ENCODE measurements at places on chromosomes 4 and X.

DNA sequence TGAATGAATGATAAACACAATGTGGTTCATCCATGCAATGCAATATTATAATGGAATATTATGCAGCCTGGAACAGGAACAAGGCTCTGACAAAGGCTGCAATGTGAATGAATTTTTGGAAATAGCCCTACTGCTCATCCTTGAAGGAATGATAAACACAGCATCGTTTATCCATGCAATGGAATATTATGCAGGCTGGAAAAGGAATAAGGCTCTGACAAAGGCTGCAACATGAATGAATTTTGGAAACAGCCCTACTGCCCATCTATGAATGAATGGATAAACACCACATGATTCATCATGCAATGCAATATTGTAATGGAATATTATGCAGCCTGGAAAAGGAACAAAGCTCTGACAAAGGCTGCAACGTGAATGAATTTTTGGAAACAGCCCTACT, 159.4 kb downstream of the CRLF2 start:
- no peak for DNase-seq

GRCh38 chr4:97987019-97987648, 156.1 kb downstream of the STPG2 start:
- peak; percentile 25 for DNase-seq

DNA sequence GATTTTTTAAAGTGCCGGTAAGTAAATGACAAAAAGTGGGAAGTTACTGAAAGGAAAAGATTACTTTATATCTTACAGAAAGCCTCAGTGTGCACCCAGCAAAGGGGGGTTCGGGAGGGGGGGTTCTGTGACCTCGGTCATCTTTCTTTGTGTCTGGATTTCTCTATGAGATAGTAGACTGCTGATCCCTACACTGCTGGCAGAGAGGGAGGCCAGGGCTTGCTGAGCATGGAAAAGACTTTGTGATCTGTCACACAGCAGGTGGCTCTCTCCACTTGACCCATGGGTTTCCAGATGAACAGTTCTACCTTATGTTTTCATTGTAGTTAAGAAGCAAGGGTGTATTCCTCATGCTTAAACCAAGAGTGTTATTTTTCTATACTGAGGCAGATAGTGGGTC, 475.6 kb downstream of the PCDH10 start:
- DNase-seq, result no peak

DNA sequence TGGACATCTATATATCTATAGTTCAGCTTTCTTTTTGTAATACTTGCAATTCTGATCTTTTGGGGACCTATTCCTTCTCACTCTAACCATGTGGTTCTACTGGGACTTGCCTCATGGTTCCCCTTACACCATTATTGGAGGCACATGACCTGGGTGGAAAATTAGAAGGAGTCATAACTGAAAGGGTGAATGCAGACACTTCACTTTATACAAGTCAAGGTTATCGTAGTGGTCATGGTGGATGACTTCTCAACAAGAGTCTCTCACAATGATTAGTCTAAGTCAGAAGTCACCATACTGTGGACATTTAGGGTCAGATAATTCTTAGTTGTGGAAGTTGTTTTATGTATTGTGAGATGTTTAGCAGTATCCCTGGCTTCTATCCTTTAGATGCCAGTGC, 10.5 kb upstream of the EIF4E start:
- DNase-seq, result no peak

- no peak for DNase-seq
Observed at GRCh38 chr4:76969941-76970529, 20.5 kb downstream of the SEPTIN11 start.

- DNase-seq, result no peak
Observed at GRCh38 chr4:123339507-123340380, 56.9 kb upstream of the SPRY1 start.

- no peak for DNase-seq
Observed at GRCh38 chrX:3346501-3347259, at the start of gene MXRA5. Gene MXRA5, minus strand, starts transcription at chrX:3346652. Its CDS starts 2,819 bp downstream, at chrX:3343833.

GRCh38 chrX:134999469-134999868, 8.7 kb downstream of the SMIM10 start:
- DNase-seq, result no peak

DNA sequence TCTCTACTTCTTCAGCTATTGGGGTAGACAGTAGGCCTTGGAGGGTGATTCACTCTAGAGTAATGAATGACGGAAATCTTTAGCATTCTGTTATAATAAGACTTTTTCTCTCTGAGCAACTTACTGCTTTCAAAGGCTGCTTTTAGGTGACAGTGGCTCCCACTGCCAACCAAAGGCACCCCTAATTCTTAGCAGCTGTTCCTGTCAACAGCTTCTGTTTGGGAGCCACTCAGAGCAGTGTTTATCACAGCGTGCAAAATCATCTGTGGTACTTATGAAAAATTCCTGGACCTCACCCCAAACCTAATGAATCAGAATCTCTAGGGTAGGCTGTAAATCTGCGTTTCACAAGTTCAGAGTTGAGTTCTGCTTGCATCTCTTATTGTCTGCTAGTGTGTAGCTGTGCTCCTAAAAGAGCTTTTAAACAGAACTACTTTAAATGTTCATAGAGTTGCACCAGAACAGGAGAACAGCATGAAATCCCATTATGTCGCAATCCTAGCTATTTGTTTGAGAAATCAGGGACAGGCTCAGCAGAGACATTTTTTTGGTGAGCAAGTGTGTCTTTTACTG, 52.8 kb upstream of the POU4F2 start:
- DNase-seq, result no peak

- DNase-seq, result no peak
Observed at GRCh38 chr4:87228262-87228860, 7.9 kb upstream of the KLHL8 start.

DNA sequence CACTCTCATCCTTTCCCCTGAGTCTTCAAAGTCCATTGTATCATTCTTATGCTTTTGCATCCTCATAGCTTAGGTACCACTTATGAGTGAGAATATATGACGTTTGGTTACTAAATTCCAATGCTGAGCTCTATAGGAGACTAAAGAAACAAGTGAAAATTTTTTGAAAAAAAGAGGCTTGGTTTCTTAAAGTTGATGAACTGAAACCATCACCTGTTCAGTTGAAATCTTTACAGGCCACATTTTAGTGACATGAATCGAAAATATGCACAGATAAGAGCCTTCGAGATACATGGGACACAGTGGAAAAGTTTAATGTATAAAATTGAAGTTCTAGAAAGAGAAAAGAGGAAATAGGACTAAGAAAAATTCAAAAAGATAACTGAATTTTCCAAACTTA, 195.8 kb downstream of the GPM6A start:
- DNase-seq, result no peak

- DNase-seq, result no peak
Observed at GRCh38 chr4:145301386-145302080, 121.1 kb upstream of the OTUD4 start.

DNA sequence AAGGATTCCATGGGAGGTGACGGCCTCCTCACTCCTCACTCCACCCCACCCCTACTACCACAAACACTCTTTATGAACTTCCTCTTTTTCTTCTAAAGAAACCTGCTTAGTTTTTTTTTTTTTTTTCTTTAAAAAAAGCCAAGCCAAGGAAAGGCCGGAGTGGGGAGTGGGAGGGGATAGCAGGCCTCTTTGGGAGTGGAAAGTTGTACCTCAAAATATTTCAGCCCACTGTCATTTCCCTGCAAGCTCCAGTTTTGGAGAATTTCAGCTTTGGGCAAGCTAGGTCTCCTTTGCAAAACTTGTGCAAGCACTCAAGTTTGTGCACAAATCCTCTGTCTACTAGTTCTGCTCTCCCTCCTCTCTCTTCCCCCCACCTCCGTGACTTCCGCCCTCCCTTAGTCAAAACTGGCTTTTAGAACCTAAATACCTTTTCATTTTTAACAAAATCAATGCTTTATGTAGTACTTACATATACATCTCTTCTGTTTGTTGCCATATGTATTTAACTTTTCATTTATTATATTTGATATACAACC, 512 bp upstream of the ANTXR2 start:
- peak; percentile 52 for DNase-seq

- DNase-seq, result no peak
Observed at GRCh38 chr4:184388106-184388505, 86.2 kb downstream of the IRF2 start.

DNA sequence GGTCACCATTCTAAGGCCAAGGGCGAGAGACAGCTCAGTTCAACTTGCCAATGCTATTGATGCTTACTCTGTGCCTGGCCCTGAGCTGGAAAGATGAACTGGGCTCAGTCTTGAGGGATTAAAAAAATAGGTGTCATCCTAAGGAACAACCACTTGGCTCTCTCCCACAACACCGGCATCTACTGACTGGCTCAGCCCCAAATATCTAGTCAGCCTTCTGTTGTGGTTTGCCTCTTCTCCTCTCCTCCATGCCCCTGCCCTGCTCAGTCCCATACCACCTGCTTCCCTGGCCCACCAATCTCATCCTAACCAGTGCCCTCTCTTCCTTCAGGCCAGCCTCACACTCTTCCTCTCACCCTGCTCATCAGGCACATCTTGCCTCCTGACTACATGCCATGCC, 29.6 kb downstream of the KDM5C start:
- DNase-seq, result no peak

DNA sequence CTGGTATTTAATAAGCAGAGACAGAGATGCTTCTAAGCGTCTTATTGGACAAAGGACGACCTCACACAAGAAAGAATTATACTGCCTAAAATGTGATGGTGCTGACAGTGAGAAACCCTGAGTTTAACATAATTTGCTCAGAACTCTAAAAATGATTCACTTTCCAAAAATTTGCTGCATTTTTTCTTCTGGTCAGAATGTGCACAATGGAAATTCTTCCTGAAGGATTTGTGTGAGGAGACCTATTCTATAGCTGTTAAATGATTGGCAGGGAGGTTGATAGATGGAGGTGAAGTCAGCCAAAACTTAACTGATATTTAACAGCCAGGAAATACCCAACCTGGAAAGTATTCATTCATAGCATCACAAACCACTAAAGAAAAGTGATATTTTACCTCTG, 1.7 kb downstream of the MAGEC3 start:
- DNase-seq, result no peak

DNA sequence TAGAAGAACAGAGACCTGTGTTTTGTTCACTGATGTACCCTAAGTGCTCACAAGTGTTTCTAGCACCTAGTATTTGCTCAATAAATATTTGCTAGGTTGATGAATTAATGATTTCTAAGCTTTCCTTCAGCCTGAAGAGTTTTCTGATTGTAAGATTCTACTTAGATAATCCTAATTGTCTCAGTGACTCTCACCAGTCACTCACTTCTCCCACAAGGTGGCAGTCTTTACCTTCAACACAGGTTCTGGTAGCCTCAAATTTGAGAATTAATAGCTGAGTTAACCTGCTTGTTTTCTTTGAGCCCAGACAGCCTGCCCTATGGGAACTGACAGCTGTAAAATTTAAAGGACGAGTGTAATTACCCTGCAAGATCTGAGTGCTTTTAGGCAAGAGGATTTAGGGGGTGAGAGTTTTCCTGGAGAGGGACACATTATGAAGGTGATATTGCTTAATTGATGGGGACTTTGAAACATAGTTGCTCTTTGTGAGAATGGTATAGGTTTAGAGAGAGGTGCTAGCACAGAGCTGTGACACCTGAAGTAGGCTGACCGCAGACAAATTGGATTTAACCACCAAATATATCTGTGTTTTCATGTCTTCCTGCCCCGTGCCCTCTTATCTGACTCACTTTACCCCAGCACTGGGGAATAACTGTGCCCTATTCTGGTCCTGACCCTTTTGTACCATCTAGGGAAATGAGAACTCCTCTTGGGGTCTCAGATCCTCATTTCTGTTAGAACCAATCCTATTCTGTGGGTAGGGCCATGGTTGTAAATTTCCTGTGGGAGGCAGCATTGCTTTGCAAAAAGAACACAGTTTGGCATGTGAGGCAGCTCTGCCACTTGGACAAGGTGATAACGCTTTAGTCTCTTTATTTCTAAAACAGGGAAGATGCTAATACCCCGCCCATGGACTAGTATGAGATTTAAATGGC, 27.7 kb downstream of the CD38 start:
- no peak for DNase-seq

GRCh38 chr4:134001057-134001456, 200.5 kb downstream of the PABPC4L start:
- DNase-seq, result no peak

GRCh38 chr4:184097241-184097605, 120.5 kb downstream of the ENPP6 start:
- no peak for DNase-seq

DNA sequence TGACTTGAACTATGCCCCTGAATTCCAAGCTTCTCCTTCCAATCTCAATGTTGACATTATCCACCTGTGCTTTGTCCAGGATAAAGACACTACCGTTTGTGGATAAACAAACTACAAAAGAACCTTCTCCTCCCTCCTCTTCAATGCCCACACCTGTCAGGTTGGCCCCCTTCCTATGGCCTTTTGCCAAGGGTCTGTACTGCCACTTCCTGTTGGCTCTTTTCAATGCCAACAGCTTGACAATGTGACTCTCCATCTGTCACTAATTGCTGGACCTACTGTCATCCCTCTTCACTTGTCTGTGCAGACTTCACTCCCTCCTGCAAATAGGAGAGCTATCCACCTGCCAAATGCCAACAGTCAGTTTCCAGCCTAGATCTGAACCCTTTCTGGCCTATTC, 35.8 kb upstream of the MID1 start:
- no peak for DNase-seq

- DNase-seq, result no peak
Observed at GRCh38 chr4:124417371-124417770, 295.2 kb downstream of the ANKRD50 start.

DNA sequence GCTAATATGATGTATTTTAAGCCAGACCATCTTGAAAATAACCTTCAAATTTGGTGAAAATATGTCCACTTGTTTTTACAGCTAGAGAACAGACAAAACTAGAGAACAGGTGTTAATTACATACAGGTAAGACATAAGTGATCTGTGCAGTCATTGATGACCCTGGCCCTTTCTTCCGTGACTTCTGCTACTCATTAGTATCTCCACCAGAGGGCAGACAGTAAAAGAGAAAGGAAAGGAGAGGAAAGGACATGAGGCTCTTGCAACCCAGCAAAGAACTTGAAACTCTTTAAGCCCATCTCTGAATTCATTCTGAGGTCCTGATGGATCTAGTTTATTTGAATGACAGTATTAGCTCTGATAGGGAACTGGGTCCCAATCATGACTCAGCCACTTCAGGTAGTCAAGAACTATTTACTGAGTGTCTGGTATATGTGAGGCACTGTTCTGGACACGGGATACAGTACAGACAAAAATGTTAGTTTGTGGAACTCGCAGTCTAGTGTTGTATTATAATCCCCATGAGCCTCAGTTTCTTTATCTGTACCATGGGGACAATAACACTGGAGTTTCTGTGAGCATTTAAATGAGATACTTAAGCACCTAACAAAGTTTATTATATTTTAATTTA, 121.0 kb upstream of the TEX13D start:
- peak; percentile 33 for DNase-seq

DNA sequence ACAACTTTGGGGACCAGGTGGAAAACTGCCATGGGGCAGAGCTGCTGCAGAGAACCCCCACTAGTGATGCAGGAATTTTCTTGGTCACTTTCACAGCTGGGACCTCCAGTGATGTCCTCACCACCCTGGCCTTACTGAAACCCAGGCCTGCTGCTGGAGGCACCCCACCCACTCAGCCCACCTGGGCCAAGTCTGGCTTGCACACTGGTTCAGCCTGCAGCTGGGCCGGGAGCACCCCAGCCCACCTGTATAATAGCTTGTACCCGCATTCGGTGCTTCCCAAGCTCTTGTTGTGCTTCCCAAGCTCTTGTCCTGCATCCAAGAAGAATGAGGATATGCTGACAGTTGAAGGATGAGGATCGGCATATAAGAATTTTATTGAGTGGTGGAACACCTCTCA, 86.4 kb upstream of the ZMAT1 start:
- DNase-seq, result no peak

- no peak for DNase-seq
Observed at GRCh38 chr4:152304220-152304619, 231.7 kb downstream of the FBXW7 start.
